ENCODE measurements at places on chromosomes 16 and 17. TPM values are rescaled to one million over a fixed set of nuclear protein-coding genes. Genes with fewer than 3 reads are reported as not detected.

DNA sequence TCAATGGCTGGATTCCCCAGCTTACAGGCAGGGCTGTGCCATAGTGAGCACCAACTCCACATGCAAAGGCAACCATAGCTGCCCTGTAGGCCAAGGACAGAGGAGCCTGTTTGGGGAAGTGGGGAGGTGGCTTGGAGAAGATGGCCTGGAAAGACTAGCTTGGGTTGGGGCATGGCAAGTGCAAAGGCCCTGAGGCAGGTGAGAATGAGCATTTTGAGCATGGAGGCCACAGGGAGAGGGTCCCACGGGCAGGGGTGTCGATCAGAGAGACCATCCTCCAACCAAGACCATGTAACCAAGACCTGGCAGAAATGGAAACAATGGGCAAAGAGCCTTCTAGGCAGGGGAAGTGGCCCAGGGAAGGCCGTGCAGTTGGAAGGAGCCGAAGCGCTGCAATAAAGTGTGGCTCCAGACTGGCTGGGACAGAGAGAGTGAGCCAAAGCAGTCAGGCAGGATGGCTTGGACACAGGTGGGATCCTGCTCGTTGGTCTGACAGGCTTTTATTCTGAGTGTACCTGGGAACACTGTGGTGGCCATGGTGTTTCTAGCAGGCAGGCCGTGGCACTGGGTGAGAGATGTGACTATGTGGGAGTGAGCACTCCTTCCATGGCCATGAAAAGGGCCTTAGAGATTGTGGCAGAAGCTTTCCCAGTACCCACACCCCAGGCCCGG is 24.8 kb upstream of the MPRIP start:
- no peak for DNase-seq

- no peak for DNase-seq
Measured at GRCh38 chr16:69100071-69100691, 5.3 kb upstream of the HAS3 start.

- no peak for DNase-seq
Measured at GRCh38 chr17:7218166-7218565, 1.5 kb downstream of the DLG4 start.

DNA sequence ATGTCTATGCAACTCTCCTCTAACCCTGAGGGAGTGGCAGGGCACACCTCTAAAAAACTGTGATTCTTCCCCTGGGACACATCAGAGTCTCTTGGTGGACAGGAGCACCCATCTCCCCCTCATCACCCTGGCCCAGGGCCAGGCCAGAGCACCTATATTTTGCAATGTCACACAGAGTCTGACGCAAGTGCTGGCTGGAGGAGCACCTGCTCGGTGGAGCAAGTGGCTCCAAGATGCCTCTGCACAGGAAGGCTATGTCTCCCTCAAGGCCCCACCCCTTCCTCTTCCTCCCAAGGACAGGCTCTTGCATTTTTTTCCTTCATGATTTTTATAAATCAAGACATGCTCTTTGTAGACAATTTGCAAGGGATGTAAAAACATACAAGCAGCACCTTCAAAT is 13.3 kb downstream of the SNN start:
- DNase-seq: no peak

GRCh38 chr17:58764373-58764772 is 8.7 kb downstream of the PPM1E start:
- no peak for DNase-seq

- DNase-seq: no peak
Measured at GRCh38 chr17:40157973-40158372, 17.6 kb downstream of the CASC3 start.

- DNase-seq: no peak
Measured at GRCh38 chr17:44655983-44656710, at the start of gene MEIOC. Gene MEIOC (plus strand): TSS chr17:44656468. CDS start chr17:44656614, 146 bp downstream.

GRCh38 chr17:39225308-39225958 is at the start of gene STAC2:
Gene STAC2 (minus strand): TSS chr17:39225945. CDS start chr17:39225502, 443 bp downstream.
- no peak for DNase-seq

DNA sequence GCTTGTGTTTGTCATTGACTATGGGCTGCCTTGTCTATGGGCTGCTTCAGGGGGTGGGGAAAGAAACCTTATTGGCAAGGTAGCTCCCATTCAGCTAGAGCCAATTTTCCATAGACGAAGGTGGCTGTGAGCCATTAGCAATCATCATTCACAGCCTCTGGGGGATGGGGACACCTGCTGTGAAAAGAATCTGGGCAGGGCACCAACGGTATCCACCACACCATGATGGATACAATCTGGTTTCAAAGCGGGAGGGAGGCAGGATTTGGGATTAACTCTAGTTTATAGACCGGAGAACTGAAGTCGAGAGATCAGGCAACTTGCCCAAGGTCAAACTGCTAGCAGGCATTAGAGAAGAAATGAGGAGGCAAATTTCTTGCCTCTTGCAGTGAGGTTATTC is 182.3 kb downstream of the SHISA9 start:
- DNase-seq: no peak

DNA sequence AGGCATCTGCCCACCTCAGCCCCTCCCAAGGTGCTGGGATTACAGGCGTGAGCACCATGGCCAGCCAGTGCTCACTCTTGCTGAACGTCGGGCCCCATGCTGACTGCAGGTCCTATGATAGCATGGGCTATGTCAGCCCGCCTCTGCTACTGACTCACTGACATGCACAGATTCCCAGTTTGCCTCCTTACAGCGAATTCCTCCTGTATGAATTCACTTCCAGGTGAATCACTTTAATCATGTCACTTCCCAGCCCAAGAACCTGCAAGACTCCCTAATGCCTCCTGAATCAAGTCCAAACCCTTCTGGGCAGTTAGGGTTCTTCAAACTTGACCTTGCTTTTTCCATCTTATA is 16.1 kb upstream of the UBTF start:
- no peak for DNase-seq

DNA sequence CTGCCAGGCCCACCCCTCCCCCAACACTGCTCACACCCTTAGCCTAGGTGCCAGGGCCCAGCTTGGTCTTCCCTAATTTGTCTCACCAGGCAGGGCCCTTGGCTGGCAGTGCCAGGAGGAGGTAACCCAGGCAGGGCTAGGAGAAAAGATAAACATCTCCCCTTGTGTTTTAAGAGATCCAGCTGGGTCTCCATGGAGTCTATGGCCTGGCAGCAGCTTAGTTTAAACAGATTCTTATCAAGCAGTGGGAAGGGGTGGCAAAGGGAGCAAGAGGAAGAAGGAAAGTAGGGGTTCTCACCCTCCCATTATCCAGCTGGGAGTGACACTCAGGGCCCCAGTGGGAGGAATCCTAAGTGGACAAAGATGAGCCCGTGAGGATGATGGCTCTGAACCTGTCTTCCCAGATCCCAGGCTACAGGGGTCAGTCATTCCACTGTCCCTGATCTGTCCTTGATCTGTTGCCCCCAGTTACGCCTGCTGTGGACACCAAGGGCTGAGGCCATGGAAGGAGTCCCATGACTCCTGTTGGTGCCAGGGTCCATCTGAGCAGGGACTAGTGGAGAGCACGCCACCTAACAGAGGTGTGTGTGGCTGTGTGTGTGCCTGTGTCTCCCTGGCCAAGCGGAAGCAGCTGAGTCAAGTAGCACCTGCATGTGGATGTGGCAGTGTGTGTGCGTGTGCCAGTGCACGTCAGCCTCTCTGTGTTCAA is 47.4 kb upstream of the MEIOC start:
- no peak for DNase-seq

- no peak for DNase-seq
Measured at GRCh38 chr17:76581515-76581914, 4.1 kb downstream of the ST6GALNAC2 start.

DNA sequence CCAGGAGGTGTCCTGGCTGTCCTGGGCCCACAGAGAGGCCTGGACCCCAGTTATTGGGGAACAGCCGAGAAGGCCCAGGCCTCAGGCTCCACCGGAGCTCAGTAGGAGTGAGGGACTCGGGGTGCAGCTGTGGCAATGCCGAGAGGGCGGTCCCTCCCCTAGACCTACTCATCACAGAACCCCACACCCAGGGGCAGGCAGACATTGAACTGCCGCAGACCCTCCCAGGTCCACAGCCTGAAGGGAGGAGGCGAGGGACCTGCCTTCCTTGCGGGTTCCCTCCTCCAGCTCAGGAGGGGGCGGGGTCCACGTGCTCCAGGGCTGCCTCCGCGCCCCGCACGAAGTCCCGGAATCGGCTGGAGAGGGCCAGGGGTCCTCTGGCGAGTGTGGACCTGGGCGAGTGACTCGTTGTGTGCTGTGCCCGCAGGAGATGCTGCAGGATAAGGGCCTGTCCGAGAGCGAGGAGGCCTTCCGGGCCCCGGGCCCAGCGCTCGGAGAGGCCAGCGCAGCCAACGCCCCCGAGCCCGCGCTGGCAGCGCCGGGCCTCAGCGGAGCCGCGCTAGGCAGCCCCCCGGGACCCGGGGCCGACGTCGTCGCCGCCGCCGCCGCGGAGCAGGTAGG is 3.9 kb downstream of the TBX4 start:
- peak; percentile 42 for DNase-seq

The SLC16A5 gene
- 16.5 TPM for total RNA-seq

The ZNF232 gene
- total RNA-seq: 5.6 TPM

The CES5A gene
- total RNA-seq: not detected

The SLFN12 gene
- 3.4 TPM for total RNA-seq

The NLGN2 gene
- total RNA-seq: 12.2 TPM

The MT1F gene
- 3.2 TPM for total RNA-seq

The MYH3 gene
- total RNA-seq: 0.43 TPM

The CLEC10A gene
- total RNA-seq: 3.6 TPM

The FSCN2 gene
- 0.74 TPM for total RNA-seq

The RAB37 gene
- total RNA-seq: 0.89 TPM

Data from right atrium auricular region (tissue), 2 donors.